Pulmonary artery endothelial cell (primary cell): ENCODE measurements at places on chromosomes 11 and 22.

GRCh38 chr22:48343461-48343860, 1484.2 kb downstream of the BRD1 start:
- DNase-seq: no peak

GRCh38 chr11:68061508-68061907, 22.7 kb downstream of the TCIRG1 start:
- no peak for DNase-seq

DNA sequence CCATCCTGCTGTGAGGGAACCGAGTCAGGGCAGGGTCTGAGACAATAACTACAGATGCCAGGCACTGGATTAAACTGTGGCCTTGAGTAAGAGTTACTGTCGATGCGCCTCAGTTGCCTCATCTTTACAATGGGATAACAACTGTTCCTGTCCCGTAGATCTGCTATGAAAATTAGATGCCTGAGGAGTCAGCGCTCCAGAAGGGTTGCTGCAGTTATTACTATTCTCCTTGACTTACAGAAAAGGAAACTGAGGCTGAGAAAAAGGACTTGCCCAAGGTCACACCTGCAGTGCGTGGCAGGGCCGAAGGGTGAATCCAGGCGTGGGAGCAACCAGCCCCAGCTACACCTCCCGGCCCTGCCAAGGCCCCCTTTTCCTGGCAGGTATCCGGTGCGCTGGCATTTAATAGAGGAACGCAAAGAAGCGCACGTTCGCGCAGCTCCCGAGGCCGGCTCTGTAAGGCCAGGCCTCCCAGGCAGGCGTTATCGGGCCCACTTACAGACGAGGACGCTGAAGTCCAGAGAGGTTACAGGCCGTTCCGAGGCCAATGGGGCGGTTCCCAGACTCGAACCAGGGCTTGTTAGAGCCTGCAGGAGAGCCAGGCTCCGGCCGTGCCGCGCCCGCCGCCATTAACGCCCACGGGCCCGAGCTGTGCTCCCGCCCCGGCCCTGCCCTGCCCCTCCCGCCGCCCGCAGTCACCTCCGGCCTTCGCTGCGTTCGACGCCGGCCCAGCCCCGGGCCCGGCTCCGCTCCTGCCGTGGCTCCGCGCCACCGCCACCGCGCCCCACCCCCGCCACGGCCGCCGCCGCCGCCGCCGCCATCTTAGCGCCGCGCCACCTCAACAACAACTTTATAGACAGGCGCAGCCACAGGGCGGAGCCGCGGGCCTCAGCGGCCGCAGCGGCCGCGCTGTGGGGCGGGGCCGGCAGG, at the start of gene C11orf68:
TSS of gene C11orf68 (minus strand) at position 852 of the 930 bp plus-strand sequence. CDS start at position 821, 31 bp downstream.
- no peak for DNase-seq

DNA sequence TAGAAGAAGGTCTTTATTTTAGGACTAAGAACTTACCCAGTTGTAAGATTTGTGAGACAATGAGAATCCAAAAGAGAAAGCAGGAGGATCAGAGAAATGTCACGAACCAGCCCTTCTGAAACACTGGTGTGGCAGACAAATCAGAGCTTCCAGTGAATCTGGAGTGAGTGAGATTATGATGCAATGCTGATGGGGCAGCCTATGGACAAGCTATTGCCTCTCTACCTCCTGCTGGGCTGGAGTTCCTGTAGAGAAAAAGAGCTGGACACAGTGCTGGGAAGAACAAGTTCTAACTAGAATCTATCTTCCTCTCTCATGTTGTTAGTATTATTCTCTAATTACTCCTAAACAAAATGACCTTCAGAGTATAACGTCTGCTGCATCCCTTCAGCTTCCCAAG, 12.0 kb upstream of the ANO3 start:
- DNase-seq: no peak

GRCh38 chr11:68271023-68271780, 571 bp downstream of the C11orf24 start:
- peak; percentile 54 for DNase-seq

DNA sequence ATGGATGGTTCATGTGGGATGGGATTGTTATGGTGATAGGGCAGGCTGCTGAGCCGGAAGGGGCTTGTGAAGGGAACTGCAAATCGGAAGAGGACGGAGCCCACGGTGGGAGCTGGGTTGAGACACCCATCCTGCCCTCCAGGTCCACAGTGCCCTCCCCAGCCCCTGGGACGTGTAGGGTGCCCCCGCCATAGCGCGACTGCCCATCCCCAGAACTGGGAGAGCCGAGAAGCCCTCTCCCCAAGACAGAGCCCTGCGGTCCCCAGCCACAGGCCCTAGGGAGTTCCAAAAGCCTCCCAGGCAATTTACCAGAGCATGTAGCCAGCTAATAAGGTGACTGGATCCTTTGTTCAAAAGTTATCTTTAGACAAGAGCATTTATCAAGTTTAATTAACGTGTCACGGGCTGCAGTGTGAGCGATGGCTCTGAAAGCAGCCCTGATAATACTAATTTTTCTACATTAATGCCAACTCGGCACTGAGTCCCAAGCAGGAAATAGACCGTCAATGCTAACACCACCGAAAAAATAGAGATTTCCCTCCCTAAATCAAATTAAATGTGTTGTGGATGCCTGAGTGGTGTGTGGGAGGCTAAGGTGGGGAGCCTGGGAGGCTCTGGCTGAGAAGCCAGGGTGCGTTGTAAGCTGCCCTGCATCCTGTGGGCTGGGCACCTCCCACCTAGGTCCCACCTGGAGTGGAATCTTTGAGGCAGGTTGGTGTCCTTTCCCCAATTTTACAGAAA, 76.8 kb upstream of the RTL6 start:
- no peak for DNase-seq

DNA sequence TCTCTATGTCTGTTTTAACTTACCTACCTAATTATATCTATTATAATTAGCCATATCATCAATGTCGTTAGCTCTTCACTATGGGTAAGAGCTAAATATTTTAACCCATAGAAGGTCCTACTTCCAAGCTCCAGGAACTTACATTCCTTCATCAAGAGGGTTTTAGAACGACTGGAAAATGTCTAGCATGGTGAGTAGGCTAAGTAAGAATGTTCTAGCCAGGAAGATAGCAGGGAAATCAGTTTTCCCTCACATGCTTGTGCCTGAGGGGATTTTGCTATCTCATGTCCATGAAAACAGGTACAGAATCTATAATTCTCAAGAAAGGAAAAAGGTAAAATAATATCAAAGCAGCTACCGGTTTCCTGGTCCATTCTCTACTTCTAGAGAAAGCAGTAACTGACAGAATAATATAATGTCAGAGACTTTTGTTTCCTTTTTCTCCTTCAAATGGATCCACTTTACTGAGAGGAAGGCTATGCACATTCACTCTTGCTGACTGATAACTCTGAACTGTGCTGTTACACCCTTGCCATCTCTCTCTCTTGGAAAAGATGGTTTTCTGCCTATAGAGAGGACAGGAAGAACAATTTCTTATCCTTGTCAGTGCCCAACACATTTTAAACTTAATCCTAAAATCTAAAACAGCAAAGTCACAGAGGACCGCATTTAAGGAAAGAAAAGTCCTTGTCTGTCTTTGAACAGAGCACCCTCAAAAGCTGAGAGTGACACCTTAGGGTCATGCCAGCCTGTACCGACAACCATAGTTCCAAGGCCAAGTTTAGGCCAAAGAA, 67.0 kb downstream of the MAML2 start:
- DNase-seq: no peak

- DNase-seq: no peak
Measured at GRCh38 chr22:36330655-36331305, 57.0 kb downstream of the MYH9 start.

DNA sequence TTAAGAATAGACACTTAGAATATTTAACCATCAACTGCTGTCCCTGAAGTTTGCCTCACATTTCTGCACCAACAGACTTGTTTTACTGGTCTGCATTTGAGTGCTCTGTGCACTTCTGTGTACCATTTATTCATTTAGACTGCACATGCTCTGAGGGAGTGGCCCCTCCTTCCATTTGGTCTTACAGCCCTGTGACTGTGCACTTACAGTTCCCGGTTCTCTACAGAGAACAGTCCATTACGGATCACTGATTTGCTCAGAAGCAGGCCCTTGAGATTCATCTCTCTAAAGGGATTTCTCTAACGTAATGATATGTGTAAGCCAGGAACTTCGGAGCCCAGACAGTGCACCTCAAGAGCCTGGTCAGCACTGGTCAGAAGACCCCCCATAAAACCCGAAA, 247.3 kb upstream of the BLID start:
- no peak for DNase-seq

- DNase-seq: no peak
Measured at GRCh38 chr11:95089620-95090542, at the start of gene ENDOD1. Gene ENDOD1 (plus strand): TSS chr11:95089846. CDS start chr11:95089928, 82 bp downstream.

DNA sequence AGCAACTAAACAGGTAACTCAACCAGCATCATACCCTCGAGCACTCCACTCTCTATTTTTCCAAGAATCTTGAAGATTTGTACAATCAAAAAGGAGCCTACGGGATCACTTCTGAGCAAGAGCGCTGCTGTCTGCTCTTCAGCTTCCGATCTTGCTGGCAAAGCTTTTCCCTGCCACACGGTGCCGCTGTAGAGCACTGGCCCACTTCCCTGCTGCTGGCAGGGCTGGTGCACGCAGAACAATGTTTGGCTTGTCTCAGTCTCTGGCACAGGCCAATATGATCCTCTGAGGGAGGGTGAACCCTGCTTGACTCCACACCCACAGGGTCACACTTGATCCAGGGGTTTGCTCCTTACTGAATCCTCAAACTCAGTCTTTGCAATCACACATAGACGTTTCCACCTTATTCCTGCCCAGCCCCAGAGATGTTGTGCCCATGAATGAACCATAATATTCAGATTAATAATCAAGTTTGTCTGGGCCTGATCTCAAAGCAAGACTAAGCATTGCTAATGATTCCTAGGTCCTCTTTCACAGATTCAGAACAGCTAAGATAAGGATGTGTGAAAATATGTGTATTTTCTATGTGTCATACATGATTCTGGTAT, 536.6 kb downstream of the SOX6 start:
- DNase-seq: peak; percentile 11

- DNase-seq: no peak
Measured at GRCh38 chr22:49197505-49197904, 630.2 kb downstream of the BRD1 start.

- no peak for DNase-seq
Measured at GRCh38 chr11:106446955-106447354, 369.5 kb downstream of the AASDHPPT start.

DNA sequence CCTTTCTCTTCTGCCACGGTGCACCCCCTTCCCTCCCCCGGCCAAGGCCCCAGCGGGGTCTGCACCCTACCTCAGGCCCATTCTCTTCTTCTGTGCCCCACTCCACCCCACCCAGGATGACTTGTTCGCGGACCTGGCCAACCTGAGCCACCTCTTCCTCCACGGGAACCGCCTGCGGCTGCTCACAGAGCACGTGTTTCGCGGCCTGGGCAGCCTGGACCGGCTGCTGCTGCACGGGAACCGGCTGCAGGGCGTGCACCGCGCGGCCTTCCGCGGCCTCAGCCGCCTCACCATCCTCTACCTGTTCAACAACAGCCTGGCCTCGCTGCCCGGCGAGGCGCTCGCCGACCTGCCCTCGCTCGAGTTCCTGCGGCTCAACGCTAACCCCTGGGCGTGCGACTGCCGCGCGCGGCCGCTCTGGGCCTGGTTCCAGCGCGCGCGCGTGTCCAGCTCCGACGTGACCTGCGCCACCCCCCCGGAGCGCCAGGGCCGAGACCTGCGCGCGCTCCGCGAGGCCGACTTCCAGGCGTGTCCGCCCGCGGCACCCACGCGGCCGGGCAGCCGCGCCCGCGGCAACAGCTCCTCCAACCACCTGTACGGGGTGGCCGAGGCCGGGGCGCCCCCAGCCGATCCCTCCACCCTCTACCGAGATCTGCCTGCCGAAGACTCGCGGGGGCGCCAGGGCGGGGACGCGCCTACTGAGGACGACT, 15.9 kb downstream of the RTN4RL2 start:
- no peak for DNase-seq

DNA sequence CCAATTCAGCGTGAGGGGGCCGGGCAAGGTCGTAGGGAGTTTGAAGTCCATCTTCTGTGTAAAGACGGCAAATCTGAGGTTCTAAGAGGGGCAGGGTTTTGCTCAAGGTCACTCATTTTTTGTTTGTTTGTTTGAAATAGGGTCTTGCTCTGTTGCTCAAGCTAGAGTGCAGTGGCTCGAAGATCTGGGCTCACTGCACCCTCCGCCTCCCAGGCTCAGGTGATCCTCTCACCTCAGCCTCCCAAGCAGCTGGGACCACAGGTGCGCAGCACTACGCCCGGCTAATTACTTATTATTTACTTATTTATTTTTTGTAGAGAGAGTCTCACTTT, 355 bp upstream of the AP1B1 start:
- DNase-seq: no peak

- DNase-seq: no peak
Measured at GRCh38 chr11:43751726-43752125, 71.2 kb downstream of the HSD17B12 start.

- DNase-seq: no peak
Measured at GRCh38 chr22:30640361-30640760, 4.8 kb downstream of the SLC35E4 start.

DNA sequence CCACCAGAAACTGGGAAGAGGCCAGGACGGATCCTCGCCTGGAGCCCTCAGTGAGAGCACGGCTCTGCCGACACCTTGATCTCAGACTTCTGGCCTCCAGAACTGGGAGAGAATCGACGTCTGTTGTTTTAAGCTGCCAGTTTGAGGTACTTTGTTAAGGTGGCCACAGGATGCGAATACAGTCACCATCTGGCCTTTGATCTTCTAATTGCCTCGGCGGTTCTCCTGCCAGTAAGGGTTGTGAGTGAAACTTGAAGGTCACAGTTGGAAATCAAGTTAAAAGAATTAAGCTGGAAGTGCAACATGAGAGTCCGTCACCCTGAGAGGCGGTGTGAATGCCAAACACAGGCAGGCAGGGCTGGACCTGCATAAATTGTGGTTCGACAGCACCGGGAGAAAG, 27.9 kb downstream of the PARVB start:
- no peak for DNase-seq

DNA sequence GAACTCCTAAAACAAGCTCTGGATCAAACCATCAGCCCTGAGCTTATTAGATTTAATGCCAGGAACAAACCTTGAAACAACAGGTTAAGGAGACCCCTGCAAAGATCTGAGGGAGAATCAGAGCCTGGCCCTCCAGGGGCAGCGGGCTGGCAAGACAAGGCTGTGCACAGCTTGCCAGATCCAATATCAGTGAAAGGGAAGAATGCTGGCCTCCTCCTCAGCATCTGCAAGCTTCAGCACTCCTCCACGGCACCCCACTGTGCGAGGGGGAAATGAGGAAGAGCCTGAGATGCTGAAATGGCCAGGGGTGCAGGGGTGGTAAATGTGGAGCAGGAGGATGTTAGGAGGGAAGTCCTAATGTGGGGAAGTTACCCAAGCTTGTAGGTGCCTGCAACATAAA, 167.0 kb downstream of the TENM4 start:
- DNase-seq: no peak
